MG63 (cell line): ENCODE measurements at places on chromosomes 7 and 10. TPM values are rescaled to one million over a fixed set of nuclear protein-coding genes. Genes with fewer than 3 reads are reported as not detected.
A peak's percentile ranks its signal among the peaks of the same experiment; 100 is the strongest.

The SPDYE11 gene
- total RNA-seq = not detected in 2 replicates

DNA sequence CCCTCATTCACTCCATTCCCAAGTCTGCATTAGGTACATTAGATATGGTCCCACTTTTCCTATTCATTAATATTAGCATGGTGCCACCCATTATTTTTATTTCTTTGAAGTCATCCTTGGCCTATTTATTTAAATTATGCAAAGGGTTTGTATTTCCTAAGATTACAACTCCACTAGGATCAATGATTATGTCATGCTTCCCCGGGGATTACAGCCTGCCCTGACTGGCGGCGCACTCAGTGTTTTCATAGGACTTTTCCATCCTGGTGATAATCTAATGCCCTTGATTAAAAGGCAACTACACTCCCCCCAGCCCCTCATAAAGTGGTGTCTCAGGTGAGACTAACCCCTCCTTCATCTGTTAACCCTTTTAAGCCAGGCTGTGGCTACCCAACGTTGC lies 187.2 kb downstream of the POU6F2 start:
- DNase-seq = no peak

- DNase-seq = peak; percentile 75
Measured at GRCh38 chr10:71243756-71244395, 31.5 kb downstream of the UNC5B start.

The DDX21 gene
- 68.3 and 94.6 TPM in 2 replicates for total RNA-seq

- no peak for DNase-seq
Measured at GRCh38 chr10:110857265-110858171, 14.2 kb upstream of the PDCD4 start.

GRCh38 chr7:154817224-154817896 lies 185.6 kb downstream of the PAXIP1 start:
- DNase-seq = no peak

GRCh38 chr10:58017719-58018367 lies 249.9 kb downstream of the IPMK start:
- DNase-seq = peak; percentile 10

The SLIT1 gene
- total RNA-seq = not detected in 2 replicates

DNA sequence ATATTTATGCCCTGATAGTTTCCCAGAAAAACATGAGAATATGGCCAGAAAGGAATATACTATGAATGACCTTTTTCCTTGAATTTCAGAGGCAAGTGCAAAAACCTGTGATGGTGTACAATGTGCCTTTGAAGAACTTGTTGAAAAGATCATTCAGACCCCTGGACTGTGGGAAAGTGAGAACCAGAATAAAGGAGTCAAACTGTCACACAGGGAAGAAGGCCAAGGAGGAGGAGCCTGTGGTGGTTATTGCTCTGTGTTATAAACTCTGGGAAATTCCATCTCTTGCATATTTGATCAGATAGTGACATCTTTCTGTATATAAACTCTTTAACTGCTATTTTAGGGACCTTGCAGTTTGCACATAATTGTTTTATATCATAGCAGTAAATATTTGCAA lies 33.7 kb downstream of the RAB18 start:
- DNase-seq = no peak

DNA sequence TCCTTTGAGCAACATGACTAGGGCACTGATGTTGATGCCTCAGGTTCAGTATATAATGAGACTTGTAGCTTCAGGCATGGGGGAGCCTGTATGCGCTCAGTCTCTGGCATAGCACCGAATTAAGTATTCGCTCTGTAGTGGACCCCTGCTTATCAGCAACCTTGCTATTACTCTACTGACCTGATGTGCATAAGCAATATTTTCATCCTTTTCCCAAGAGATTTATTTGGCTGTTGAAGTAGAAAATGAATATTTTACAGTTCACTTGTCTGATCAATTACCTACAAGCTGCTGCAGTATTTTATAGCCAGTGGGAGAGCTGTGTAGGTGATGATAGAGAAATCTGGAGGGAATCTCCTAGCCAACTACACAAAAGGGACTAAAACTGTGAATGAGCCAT lies 781.6 kb upstream of the PHF14 start:
- DNase-seq = no peak

- no peak for DNase-seq
Measured at GRCh38 chr10:50480054-50481007, 143.4 kb downstream of the SGMS1 start.

The ITPRIP gene
- 5.6 and 15.5 TPM in 2 replicates for total RNA-seq

The SFXN2 gene
- 0.96 and 6.7 TPM in 2 replicates for total RNA-seq

- DNase-seq = peak; percentile 68
Measured at GRCh38 chr10:61750943-61751471, 88.3 kb downstream of the CABCOCO1 start.

The CRHR2 gene
- total RNA-seq = not detected in 2 replicates

GRCh38 chr10:86375204-86375603 lies 8.6 kb upstream of the GRID1 start:
- no peak for DNase-seq

The LRRC18 gene
- not detected in 2 replicates for total RNA-seq

DNA sequence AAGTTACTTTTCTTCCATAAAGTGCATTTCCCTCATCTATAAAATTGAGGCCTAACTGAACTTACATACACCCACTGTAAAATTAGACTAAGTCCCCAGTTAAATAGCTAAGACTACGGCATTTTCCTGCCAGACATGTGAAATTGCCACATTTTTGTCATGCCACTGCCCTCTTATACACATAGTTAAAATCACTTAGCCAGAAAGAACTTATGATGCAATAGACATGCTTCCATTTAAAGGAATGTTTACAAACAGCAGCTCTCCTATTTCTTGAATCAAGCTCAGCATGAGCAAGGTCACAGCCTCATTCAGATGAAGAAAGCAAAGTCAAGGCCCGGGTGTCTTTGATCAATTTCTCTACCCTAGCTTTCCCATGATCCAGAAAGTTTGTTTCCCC lies 175.7 kb downstream of the LRRN3 start:
- DNase-seq = no peak
